ENCODE measurements at places on chromosomes 1 and 21.

DNA sequence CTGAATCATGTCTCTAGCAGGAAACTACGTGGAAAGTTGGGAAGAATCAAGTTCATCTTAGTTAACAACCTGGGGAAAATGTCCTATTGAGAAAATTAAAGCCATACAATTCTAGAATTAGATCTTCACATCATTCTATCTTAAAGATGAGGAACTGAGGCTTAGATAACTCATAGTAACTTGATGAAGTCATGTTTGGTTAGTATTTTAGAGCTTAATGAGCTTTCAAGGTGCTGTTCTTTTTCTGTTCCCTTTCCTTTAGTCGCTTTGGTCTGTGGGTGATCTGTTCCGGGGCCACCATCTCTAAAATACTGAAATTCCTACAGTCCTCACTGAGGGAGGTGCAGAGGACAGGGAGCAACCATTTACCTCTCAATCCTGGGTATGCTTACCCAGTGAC is 4.3 kb upstream of the GLUL start:
- DNase-seq, result no peak

GRCh38 chr1:115074839-115075534 is 14.3 kb downstream of the TSPAN2 start:
- no peak for DNase-seq

DNA sequence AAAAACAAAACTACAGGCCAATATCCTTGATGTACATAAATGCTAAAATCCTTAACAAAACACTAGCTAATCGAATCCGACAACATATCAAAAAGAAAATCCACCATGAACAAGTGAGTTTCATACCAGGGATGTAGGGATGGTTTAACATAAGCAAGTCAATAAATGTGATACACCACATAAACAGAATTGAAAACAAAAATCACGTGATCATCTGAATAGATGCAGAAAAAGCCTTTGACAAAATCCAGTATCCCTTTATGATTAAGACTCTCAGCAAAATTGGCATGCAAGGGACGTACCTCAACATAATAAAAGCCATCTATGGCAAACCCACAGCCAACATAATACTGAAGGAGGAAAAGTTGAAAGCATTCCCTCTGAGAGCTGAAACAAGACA is 466.1 kb downstream of the BRINP3 start:
- no peak for DNase-seq

- DNase-seq, result no peak
Measured at GRCh38 chr1:110300412-110301085, 38.6 kb upstream of the RBM15 start.

- no peak for DNase-seq
Measured at GRCh38 chr1:150881331-150882070, 5.1 kb upstream of the ARNT start.

DNA sequence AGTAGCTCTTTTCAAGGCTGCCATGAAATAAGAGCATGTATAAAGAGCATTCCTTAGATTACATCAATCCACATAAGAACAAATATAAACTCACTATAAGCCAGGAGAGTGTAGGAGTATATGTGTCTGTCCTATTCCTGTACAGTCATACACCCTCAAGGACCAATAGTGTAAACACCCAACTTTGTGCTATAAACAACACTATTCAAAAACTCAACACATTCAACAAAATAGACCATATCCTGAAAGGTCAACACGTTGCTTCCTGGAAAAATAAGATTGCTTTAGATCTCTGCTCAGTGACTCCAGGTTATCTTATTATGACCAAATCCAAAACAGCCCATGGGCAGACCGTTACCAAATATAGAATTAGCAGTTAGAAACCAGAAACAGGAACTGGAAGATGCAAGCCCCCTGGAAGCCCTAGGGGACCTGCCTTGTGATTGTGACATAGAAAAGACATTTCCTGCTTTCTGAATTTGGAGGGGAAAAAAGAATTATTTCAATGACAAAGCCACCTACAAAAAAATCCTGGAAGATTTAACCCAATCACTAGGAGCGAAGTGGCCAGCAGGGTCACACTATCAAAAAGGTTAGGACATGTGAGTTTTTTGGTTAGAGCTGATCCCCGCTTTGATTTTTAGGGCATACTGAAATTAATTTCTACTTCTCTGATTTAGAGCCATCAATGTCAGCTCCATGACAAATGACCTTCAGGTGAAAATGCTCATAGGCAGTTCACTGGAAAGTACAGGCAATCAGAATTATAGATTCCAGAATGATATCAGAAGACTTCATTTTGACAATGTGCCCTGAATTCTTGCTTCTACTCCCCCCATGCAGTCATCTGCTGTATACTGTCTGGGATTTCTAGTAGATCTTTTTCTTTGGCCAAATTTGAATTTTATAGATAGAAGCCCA is 59.9 kb downstream of the LRRC8C start:
- DNase-seq, result peak; percentile 24

DNA sequence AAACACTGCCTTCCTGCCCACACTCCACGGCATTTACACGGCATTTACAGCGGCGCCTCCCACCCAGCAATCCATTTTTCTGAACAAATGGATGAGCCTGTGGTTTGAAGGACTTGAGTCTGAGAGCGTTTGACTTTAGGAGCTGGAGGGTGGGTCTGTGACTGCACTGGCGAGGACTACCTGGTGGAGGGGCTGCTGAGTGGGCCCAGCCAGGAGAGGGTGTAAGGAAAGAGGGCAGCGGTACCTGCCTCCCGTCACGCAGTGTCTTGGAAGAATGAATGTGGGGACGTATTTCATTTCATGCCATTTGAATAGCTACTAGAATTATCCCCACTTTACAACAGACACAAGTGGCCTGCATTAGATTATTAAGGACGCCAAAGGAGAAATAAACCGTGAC is 62.9 kb downstream of the B3GALT5 start:
- no peak for DNase-seq

DNA sequence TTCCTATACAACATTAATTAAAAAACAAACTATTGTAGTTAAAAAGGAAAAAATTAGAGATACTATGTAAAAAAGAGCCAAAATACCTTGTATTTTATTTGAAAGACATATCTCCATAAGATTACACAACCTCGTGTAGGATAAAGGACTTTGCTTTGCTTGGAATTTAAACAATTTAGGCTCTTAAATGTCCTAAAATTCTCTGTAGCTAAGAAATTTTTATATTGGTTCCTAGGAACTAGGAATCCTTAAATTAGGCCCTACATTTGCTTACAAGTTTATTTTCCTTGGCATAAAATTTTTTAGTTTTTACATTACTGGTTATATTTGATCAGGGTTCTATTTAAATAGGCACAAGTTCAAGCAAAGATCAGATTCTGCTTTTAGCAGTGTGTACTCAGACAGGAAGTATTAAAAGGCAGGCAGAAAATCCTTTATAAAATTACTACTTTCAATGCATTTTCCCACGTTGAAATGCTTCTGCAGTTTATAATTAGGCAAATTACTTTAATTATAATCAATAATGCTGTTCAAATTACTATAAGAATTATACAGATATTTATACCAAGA is 3.4 kb upstream of the ANGPTL3 start:
- no peak for DNase-seq

GRCh38 chr1:198361237-198361767 is 179.2 kb downstream of the ATP6V1G3 start:
- no peak for DNase-seq

DNA sequence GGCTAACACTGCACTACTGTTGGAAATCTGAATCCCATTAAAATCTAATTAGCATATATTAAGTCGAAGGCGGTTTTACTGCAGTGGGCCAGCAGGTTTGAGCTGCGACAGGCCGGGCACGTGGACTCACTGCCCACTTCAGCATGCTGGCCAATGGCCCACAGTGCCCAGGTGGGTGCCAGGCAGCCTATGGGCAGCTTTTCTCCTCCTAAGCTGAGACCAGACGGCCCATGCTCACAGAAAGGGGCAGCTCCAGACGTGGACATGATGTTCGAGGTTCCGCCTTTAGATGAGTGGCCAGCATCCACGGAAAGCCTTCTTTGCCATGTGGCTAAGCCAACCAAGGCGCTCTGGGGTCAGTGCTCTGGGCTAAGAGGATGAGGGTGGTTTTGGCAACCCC is 89.8 kb upstream of the KLHDC7A start:
- DNase-seq, result no peak

DNA sequence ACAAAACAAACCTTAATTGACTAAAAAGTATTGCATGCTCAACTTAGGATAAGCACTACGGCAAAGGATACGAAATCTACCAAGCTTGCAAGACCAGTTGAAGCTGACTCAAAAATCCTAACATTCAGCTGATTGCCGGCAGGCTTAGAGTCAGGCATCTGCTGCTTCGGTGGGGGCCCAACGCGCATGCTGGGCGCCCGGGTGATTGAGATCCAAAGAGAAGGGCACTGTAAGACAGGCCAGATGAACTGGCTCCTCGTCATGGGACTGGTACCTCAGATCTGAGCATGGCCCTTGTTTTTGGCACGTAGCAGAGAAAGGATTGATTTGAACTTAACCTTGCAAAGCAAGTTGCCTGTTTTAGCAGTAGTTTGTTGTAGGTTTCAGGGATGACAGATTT is 86.6 kb downstream of the PRDM2 start:
- no peak for DNase-seq

DNA sequence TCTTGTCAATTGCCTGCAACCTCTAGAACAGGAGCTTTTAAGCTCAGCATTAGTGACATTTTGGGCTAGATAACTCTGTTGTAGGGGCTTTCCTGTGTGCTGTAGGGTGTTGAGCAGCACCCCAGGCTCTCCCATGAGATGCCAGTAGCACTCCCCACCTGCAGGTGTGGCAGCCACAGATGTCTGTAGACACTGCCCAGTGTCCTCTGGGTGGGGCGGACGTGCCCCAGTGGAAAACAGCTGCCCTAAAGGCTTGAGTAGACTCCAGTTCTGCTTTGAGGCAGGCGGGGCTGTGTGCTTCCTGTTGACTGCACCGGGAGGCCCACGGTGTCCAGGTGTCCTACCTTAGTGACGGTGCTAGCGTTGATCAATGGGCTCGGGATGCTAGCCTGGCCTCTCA is 16.9 kb upstream of the PWP2 start:
- DNase-seq, result no peak

- DNase-seq, result no peak
Measured at GRCh38 chr1:47650205-47650604, 212.4 kb downstream of the FOXD2 start.

GRCh38 chr1:162782671-162783070 is 7.8 kb upstream of the HSD17B7 start:
- no peak for DNase-seq

DNA sequence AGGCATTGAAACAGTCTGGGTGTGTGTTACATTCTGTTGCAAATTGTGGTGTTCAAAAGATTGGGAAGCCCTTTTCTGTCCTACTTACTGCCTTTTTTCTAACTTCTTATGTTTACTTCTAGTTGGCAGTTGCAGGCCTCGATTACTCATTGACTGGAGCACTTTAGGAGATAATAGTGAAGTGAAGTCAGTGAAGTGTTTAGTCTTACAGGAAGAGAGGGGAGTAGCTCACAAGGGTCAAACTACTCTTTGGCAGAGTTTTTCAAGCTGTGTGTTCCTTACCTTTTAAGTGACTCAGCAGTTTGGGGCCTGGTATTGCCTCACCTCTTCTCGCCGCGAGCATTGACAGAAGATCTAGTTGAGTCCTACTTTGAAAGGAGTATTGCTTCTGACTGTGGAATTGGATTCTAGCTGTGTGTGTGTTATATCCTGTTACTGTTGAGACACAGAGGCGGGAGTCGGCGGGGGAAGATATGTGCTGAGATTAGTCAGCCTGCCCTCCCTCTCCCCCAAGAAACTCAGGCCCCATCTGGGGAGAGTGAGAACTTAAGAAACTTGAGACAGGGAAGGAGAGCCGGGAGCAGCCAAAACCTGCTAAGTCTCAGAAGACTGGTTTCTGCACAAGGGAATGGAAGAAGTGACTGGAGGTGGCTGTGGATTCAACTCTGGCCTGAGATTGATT is 19.3 kb downstream of the AHCYL1 start:
- peak; percentile 41 for DNase-seq

GRCh38 chr1:47432071-47433036 is 5.5 kb upstream of the FOXD2 start:
- DNase-seq, result no peak

GRCh38 chr1:38244218-38244845 is 197.7 kb upstream of the POU3F1 start:
- DNase-seq, result no peak

DNA sequence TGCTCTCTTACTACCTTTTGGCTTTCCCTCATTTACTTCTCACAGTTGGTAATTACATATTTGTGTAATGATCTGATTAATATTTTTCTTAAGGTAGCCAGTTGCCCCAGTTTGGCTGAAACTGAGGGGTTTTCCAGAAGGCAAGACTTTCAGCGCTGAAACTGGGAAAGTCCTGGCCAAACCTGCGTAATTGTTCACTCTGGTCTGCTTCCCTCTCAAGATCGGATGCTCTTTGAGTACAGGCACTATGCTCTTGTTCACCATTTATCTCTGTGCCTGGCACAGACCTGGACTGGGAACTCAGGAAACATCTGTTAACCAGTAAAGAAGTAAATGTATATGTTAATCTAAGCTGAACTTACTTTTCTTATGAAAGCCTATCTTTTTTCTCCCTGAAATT is 209.6 kb upstream of the HOOK1 start:
- no peak for DNase-seq

DNA sequence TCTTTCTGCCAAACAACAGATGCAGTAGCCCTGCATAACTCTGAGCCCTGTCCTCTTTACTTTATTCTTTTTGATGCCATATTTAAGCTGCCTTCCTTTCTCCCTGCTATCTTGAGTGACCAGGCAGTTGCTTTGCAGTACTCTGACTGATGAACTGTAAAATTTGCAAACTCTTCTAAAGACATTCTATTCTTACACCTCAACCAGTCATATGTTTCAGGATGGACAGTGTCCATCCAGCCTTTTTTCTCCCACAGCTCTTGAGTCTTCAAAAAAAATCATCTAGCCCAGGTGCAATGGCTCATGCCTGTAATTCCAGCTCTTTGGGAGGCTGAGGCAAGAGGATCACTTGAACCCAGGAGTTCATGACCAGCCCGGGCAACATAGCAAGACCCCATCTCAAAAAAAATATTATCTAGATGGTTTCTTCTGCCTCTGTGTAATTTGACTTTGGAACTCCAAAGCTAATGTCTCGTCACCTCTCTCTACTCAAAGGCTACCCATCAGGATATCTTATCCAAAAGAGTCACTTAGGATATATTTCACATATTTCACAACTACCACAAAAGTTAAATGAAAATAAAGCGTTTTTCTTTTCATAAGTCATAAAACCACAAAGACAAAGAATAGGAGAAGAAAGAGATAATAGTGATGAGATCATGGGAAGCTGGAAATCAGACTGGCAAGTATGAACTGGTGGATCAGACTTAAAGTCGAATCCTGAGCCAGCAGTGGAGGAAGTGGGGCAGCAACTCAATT is 54.6 kb upstream of the IPO9 start:
- no peak for DNase-seq
